Psoas muscle (tissue), 8 donors: ENCODE measurements at places on chromosomes 12 and 14. TPM values are rescaled to one million over a fixed set of nuclear protein-coding genes. Genes with fewer than 3 reads are reported as not detected.
A peak's percentile ranks its signal among the peaks of the same experiment; 100 is the strongest.

GRCh38 chr14:91402348-91402747, 15.3 kb downstream of the CCDC88C start:
- no peak for DNase-seq

Gene AMHR2
- 1.0 TPM for total RNA-seq

DNA sequence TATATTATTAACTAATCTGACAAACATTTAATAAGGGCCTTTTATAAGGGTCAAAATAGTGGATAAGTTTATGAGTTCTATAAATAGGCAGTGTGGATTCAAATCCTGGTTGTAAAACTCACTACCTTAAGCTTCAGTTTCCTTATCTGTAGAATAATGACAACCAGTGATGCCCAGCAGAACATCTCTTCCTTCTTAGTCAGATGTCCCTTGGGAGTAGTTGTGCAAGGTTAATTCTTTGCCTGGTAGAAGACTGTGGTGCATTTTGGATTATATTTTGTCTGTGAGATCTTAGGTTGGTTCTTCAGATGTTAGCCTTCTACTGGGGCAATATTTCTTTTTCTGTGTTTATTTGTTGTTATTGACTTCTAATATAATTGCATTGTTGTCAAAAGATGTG, 59.5 kb downstream of the ARID2 start:
- no peak for DNase-seq

Gene ANKRD33
- total RNA-seq = not detected

Gene NKX2-8
- total RNA-seq = not detected

Gene CCDC175
- not detected for total RNA-seq

GRCh38 chr12:56143870-56144269, 8.5 kb upstream of the MYL6B start:
- DNase-seq = no peak

Gene PUS1
- total RNA-seq = 16.5 TPM

Gene PXN
- 166 TPM for total RNA-seq

- DNase-seq = peak; percentile 85
Measured at GRCh38 chr14:22822571-22823098, 7.1 kb upstream of the MRPL52 start.

DNA sequence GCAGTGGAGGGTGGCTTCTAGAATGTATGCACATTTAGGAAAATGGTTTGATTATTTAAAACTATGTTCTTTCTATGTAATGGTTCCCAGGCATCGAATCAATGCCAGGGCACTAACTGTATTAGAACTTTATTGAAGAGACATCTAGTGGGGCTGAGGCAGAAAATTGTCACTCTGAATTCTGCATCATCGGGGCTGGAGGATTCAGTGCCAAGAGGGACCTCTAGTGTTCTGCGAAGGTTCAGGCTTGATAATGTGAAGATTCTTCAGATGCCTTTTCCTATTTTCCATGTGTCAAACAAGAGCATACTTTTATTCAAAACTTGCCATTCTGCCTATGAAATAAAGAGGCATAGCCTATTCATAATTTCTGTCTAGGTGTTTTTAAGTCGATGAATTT, 146.3 kb downstream of the CAND1 start:
- DNase-seq = no peak

DNA sequence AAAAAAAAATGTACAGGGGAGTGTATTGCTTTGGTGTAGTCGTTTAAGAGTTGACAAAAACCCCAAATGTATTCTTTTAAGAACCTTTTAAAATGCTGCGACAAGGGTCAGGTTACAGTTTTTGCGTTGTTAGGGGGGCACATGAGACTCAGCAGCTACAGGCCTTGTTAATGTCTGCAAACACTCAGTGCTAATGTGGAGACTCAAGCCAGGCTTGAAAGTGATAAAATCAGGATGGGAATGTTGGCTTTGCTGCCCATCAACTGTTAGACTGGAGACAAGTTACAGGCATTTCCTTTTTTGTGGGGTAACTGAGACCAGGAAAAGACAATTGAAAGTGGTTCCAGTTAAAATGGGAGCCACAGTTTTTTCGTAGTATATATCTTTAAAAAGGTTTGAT, 84.8 kb downstream of the PRKCH start:
- DNase-seq = no peak

DNA sequence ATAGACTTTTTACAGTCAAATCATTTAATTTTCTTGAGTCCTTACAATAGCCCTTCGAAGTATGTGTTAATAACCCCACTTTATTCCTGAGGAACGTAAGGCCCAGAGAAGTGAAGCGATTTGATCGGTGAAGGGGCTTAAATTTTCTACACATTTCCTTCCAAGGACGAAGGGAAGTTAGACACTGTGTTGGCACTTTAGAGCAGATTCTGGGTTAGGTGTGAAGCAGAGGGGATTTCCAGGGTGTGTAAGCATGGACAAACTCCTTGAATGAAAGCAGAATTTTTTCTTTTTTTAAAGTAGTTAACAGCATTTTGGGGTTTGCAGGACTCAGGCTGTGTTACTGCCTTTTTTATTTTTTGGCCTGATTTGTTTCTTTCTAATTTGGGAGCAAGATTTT, 38.9 kb downstream of the PRORP start:
- DNase-seq = no peak

- no peak for DNase-seq
Measured at GRCh38 chr12:100797246-100797645, 2.7 kb downstream of the ANO4 start.

- DNase-seq = no peak
Measured at GRCh38 chr14:32471181-32471580, 142.1 kb downstream of the AKAP6 start.

Gene GPRC5A
- total RNA-seq = 0.30 TPM

Gene ENO2
- total RNA-seq = 4.6 TPM

Gene PSMB5
- total RNA-seq = 156 TPM

- DNase-seq = no peak
Measured at GRCh38 chr12:33253178-33253577, 186.4 kb downstream of the SYT10 start.

Gene DCN
- total RNA-seq = 302 TPM

Gene LUM
- total RNA-seq = 19.7 TPM

Gene CEBPE
- not detected for total RNA-seq
